ENCODE measurements at places on chromosomes 7 and 10.

DNA sequence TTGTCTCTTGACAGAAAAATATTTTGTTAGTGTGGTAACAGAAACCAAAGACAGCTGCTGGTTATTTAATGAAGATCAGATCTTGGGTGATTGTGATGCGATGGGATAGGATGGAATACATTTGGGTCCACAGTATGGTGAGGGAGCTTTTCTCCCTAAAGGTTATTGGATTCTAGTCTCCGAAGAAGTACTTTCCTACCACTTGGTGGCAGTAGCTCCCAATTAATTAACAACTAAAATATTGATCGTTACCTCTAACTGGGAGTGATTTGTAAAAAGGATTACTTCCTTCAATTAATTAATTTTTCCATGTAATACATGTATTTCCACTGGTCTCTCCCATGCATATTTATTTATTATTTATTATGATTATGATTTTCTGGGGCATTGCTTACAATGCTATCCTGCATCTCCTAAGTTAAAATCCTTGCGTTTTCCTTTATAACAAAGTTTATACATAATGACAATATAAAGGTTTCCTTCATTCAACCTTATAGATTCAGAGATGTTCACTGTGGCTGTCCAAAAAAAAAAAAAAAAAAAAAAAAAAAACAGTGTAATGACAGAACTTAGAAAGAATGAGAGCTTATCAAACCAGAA, 25.6 kb downstream of the TMEM196 start:
- DNase-seq, result no peak

GRCh38 chr10:95485056-95485844, 75.9 kb downstream of the SORBS1 start:
- DNase-seq, result no peak

DNA sequence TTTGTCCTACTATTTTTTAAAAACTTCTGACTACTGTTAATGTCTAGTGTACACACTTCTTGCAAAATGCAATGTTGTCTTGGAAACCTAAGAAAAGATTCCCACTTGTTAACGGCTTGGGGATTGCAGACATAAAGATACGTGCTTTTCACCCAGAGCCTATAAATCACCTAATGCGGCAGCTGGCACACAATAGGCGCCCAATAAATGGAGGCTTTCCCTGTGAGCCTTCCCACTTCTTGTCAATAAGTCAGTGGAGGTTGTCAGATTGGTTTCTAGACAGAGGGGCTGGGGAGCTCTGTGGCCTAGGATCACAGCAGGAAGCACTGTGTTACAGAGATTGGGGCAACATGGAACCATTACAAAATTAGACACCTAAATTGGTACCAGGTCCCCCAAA, 74.7 kb downstream of the VSTM4 start:
- DNase-seq, result no peak

DNA sequence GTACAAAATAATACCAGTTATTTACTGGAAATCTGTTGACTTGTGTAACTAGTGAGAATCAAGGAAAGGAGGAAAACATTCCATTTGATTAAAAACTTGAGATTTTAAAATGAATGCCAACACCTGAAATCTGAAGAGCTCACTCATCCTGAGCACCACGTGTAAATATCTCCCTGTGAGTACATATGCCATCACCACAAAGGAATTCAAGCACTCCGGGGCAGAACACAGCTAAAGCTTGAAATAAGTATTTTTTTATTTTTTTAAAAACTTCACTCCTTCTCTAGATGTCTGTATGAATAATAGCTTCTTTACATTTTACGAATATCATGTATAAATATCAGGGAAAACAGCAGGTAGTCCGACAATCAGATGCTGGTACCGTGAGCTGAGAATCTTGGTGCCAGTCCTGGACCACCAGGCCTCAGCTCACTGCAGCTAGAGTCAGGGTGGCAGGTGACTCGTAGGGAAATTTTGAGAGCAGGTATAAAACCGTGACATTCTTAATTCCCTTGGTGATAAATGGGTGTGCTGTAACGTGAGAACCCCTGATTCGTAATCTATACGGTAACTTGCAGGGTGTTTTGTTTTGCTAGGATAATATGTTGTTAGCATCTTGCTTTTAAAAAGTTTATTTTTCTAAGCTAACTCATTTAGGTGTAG, 12.7 kb downstream of the LMTK2 start:
- no peak for DNase-seq

DNA sequence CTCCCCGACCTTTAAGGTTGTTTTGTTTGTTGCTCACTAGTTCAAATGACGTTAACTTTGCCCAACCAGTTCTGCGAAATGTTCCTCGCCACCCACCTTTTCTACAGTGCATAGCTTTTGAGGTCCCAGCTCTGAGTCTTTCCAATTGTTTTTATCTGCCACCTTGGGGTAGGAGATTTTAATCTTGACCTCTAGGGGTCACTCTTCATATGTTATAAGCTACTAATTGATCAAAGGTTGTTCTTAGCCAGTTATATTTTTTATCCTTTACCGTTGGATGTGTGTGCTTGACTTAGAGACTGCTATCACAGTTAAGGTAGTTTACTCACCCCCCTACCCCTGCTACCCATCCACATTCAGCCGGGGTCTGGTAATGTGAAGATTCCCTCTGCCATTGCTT, 372.4 kb downstream of the SUGCT start:
- no peak for DNase-seq

DNA sequence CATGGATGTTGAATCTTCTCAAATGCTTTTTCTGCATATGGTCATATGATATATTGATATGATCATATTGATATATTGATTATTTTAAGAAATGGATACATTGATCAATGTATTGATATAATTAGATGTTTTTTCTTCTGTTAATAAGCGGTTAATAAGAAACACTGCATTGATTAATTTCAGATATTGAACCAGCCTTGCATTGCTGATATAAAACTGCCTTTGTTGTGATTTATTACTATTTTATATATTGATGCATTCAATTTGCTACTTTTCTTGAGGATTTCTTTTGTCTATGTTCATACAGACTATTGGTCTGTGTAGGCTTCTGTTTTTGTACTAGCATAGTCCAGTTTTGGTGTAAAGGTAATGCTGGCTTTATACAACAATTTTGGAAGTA, 79.7 kb upstream of the ELN start:
- DNase-seq, result no peak

GRCh38 chr10:61063034-61063433, 119.0 kb upstream of the RHOBTB1 start:
- DNase-seq, result no peak

DNA sequence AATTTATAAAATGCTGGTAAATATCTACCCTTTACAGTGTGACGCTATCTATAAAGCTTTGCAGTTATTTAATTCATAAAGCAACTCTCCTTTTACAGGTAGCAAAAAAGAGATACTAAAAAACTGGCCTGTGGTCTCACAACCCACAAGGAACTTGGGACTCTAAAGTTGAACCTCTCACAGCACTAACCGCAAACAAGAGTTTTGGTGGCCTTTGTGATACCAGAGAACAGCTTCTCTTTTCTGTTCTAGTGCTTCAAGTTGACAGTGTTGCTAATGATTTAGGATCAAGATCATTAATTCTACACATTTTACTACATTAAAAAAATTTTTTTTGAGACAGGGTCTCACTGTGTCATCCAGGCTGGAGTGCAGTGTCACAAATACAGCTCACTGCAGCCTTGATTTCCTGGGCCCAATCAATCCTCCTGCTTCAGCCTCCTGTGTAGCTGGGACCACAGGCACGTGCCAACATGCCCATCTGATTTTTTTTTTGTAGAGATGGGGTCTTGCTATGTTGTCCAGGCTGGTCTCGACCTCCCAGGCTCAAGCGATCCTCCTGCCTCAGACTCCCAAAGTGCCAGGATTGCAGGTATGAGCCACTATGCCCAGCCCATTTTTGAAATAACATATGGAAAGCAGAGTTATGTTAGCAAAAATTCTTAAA, 56.0 kb upstream of the ST8SIA6 start:
- no peak for DNase-seq

- no peak for DNase-seq
Observed at GRCh38 chr10:96415891-96416554, 57.2 kb upstream of the OPALIN start.

- no peak for DNase-seq
Observed at GRCh38 chr7:42945821-42946626, 13.8 kb downstream of the MRPL32 start.

- no peak for DNase-seq
Observed at GRCh38 chr10:5620966-5621365, 45.4 kb downstream of the ASB13 start.

- no peak for DNase-seq
Observed at GRCh38 chr7:127628445-127628844, 10.5 kb upstream of the PAX4 start.

DNA sequence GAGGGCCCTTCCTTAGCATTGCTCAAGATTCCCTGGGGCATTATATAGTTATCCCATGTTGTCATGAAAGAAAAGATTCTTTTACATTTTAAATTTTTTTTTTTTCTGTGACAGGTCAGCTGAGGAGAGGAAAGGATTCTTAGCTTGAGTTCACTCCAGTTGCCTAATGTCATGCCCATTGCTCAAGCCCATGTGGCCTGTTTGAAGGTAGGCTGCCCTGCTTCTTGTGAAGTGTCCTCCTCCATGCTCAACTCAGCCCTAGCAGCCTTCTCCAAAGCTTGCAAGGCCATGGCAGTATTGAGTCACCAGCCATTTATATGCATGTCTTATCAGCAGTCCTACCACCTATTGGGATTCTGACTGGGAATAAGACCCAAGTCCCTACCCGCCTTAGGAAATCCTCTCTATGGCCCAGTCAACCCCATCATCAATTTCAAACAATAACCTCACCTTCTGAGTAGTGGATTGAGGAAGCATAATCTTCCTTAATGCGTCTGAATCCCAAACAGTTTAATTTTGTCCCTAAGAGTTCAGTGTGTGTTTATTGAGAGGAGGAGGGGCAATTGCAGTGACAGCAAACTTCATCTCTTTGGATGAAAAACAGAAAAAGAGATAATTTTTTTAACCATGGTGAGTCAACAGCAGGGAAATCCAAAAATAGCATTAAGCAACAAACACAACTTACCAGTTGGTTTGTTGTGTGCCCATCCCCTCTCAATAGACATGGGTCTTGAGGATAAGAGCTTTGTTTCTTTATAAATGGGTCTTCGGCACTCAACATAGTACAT, 38.6 kb upstream of the WASL start:
- no peak for DNase-seq

GRCh38 chr10:66238343-66238742, 687.5 kb upstream of the LRRTM3 start:
- no peak for DNase-seq

DNA sequence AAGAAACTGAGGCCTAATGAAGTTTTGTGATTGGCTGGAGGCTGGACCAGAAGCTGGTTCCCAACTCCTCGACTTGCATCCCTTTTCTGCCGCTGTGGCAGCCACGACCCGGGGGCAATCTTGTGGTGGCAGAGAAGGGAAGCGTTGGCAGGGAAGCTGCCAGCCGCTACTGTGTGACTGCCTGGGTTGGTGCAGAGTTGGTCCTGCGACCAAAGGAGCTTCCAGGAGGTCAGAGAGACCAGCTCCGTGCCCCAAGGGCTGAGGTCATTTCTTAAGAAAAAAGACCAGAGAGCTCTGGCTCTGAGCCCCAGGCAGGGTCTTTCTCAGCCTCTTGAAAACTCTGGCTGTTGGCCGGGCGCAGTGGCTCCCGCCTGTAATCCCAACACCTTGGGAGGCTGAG, 47.2 kb downstream of the PRF1 start:
- DNase-seq, result no peak

DNA sequence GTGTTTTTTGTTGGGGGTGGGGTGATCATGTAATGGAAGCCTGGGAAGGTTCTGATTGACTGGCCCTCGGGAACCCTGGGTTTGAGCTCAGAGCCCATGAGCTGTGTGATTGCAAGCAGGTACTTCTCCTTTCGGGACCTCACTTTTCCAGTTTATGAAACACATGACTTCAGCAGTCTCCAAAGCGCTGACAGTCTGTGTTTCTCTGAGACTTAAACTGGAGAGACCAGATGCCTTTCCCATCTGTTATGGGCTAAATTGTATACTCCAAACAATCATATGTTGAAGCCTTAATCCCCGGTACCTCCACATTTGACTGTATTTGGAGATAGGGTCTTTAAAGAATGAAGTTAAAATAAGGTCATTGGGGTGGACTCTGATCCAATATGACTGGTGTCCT, 493.6 kb downstream of the GALNT17 start:
- DNase-seq, result no peak

GRCh38 chr7:2258661-2259365, 16.8 kb downstream of the NUDT1 start:
- no peak for DNase-seq

- DNase-seq, result no peak
Observed at GRCh38 chr7:151409667-151410404, at the start of gene WDR86. Gene WDR86 (minus strand): TSS chr7:151410038. CDS start chr7:151409589, 449 bp downstream.

- DNase-seq, result no peak
Observed at GRCh38 chr7:106094780-106095179, 17.3 kb downstream of the SYPL1 start.

DNA sequence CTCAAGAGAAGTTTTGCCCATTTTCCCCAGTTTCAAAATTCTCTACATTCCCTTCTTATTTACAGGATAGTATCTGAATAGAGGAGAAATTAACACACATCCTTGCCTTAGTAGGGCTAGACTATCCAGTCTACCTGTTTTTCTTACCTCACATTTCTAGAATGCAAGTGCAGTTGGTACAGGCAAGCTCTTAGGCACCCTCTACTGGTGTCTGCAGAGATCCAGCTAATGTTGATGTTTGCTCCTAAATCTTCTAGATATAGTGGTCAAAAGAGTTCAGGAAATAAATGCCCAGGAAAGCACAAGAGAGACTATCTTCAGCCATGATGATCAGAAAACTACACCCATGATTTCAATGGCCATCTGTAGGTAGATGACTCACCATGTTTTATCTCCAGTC, 205.3 kb downstream of the HTR7 start:
- DNase-seq, result no peak

DNA sequence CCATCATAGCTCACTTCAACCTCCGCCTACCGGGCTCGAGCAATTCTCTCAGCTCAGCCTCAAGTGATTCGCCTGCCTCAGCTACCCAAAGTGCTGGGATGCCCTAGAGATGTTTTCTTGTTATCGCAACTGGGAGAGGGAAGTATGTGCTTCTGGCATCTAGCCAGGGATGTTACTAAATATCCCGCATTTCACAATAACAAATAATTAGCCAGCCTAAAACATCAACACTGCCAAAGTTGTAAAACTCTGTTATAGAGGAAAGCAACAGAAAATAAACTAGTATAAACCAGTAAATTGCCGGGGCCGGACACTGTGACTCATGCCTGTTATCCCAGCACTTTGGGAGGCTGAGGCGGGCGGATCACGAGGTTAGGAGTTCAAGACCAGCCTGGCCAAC, 7.2 kb downstream of the INA start:
- no peak for DNase-seq

DNA sequence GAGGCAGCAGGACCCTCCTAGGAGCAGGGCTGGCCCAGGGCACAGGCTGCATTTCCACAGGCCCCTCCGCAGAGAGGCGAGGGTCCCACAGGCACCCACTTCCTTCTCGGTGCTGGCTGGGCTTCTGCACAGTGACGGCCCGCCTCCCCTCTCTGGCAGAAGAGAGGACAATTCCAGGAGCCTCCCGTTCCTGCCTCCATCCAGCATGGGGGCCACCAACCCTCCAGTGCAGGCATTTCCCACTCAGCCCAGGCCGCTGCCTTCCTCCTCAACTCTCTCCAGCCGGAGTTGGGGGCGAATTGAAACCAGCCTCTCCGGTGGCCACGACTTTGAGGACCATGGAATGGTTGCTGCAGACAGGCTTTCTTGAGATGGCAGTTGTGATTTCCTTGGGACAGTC, 125.0 kb upstream of the PPP2R2D start:
- no peak for DNase-seq

GRCh38 chr7:138282997-138283396, 177.1 kb upstream of the TRIM24 start:
- DNase-seq, result no peak

- DNase-seq, result no peak
Observed at GRCh38 chr10:53111529-53111928, 338.9 kb upstream of the MBL2 start.

GRCh38 chr10:44975431-44976331, 2.9 kb downstream of the DEPP1 start:
- DNase-seq, result no peak
